ENCODE measurements at places on chromosomes 2 and 18.

DNA sequence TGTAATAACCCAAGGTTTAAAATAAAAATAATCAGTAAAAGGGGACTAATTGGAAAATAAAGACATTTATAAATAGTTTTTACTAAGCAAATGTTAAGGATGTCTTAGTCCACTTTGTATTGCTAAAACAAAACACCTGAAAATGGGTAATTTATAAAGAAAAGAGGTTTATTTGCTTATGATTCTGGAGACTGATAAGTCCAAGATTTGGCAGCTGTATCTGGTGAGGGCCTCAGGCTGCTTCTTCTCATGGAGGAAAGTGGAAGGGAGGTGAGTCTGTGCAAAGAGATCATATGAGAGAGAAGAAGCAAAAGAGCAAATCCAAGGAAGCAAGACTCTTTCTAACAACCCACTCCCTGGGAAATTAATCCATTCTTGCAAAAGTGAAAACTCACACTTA, 299.5 kb downstream of the DSC3 start:
- DNase-seq, result no peak

- no peak for DNase-seq
Observed at GRCh38 chr18:25282896-25283703, 68.9 kb downstream of the ZNF521 start.

- DNase-seq, result no peak
Observed at GRCh38 chr2:144670080-144670479, 150.2 kb upstream of the ZEB2 start.

GRCh38 chr2:67977464-67977863, 85.3 kb downstream of the C1D start:
- no peak for DNase-seq

- DNase-seq, result no peak
Observed at GRCh38 chr2:56333812-56334485, 150.2 kb downstream of the CCDC85A start.

DNA sequence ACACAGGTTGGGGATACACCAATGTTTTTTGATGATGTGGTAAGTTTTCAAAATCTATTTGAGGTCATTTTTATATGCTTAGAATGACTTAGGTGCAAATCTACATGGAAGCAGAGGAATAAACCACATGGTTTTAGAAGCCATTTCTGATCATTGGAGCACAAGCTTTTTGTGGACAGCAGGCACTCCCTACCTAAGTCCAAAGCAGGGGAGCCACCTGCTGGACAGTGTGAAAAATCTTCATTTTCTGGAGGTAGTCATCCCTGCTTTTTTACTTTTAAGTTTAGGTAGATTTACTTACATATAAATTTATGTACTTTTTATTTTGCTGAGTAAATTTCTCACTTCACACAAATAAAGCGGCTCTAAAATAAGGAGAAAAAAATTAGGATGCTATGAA, 323.2 kb downstream of the PLCL1 start:
- no peak for DNase-seq

DNA sequence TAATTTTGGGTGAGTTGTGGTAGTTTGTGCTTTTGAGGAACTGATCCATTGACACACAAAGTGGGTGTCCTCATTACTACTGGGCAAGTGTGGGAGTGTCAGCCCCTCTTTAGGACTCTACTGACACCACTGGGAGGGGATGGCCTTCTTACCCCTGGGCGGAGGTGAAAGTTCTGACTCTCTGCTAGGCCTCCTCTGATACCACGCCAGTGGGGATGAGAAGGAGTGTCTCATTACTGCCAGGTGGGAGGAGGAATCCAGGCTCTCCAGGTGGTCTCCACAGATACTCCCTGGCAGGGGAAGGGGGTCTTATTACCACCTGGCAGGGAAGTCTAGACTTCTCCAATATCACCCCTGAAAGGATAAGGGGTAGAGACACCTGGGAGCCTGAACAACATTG, 9.1 kb downstream of the LCLAT1 start:
- no peak for DNase-seq

DNA sequence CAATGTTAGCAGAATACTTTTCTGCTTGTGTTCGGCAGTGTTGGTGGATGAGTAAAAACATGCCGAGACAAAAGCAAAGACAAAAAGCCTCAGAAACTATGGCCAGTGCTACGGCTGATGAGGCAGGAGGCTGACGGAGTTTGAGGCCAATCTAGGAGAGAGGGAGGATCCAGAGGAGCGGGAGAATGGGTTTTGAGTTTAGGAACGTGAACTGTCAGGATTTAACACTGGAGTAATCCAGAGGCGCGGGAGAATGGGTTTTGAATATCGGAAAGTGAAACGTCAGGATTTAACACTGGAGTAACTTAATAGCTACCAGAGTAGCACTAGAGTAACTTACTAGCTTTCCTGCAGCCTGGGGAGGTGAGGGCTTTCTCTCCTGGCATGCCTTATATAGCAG, 37.4 kb downstream of the LYPD6B start:
- DNase-seq, result no peak

DNA sequence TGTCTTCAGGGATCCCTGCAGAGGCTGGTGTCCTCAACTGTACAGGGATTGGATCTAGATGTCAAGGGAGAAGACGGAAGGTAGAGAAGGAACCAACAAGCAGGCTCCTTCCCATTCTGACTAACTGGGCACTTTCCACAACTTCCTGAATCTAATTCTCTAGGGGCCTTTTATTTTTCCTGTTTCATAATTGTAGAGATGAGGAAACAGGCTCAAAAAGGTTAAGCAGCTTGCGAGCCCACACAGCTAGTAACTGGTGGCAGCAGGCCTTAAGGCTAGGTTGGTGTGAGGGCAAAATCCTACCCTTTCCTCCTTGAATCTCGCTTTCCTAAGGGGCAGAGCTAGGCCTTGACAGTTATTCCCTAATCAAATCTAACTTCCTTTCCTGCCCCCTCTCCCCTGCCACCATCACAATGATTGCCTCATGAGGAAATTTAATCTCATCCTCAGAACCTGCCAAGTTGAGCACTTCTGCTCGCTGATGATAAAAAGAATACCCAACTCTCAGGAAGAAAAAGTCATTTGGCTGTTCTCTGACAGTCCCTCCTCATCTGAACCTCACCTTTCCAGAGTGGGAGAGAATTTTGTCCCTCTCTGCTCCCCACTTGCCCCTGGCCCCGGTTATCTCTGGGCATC, 35.7 kb upstream of the POLE4 start:
- DNase-seq, result no peak

- no peak for DNase-seq
Observed at GRCh38 chr2:148560496-148560895, 84.1 kb upstream of the EPC2 start.

DNA sequence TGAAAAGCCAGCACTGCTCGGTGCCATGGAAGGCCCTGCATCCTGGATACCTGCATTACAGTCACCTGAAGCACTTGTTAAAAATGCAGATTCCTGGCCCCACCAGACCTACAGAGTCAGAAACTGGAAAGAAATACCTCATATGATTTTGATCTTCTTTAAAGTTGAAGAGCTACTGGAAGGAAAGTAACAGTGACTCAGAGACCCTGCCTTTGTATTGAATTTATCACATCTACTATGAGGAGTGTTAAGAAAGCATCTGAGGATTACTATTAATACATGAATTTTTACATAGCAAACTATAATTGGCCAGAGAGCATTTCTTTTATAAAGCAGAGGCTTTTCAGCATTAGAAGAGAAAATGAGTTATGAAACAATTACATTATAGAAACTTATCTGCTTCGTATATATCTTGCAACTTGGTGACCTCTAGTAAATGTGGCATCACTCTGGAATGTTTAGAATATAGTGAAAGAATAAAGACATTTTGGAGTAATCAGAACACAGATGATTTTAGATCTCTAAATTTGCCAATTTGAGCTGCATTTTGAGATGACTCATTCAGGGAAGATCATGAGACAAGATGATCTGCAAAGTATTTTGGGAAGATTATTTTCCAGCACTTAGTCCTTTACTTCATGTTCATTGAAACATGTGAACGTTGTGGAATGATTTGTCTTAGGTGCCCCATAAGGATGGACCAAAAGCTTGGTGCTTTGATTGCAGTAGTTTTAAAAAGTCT, 12.2 kb downstream of the PTPRM start:
- no peak for DNase-seq

DNA sequence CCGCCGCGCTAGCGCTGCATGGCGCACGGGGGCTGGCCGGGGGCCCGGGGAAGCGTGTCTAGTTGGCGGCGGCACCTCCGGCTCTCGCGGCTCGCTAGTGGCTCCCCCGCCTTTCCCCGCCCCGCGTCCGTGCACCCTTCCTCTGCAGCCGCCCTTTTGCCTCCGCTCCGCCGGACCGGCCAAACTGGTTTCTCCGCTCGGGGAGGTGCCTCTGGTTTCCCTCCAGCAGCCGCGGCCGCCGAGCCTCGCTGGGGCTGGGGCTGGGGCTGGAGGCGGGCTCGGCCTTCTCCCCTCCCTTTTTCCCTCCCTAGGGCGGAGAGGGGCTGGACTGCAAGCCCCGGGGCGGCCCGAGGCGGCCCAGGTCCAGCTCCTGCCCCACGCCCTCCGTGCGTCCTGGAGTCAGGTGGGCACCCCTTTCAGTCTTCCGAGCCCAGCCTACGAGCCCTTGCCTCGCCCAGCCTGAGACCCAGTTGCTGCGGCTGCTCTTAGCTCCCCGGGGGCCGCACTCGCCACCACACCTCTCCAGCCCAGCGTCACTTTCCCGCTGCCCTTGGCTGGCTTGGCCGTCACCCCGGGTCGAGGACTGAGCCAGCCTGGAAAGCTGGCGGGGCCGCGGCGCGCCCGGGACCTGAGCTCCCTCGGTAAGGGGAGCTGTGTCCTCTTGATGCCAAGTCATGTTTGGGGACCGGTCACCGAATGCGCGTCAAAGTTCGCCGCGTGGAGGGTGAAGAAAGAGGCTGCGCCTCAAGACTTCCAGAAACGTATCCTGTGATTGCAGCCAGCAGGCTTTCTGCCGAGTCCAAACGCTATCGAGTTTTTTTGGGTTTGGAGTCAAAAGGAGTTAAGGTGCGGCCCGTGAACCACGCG, at the start of gene ATP8B1:
ATP8B1 (minus strand) TSS at position 213 of the 867 bp plus-strand sequence. CDS start 71,508 bp downstream, outside the sequence.
- DNase-seq, result no peak

- DNase-seq, result no peak
Observed at GRCh38 chr2:196487417-196487816, 152.1 kb upstream of the CCDC150 start.

DNA sequence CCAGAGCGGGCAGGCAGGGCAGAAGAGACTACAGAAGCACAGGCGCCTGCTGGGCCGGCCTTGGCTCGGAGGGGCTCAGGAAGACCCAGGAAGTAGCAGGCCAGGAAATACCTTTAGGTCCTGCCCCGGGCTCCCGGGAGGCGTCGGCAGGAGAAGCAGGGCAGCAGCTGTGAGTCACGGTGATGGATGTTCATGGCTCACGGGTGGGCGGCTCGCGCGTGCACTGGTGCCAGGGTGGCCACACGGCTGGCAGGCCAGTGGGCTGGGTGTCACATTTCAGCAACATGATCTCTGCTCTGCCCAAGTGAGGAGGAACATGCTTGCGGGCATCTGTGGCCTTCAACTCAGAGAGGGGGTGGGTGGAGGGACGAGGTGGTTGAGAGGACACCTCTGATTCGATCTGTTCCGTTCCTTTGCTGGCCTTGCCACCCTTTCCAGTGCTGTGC, 139.3 kb downstream of the KLHL29 start:
- DNase-seq, result no peak

DNA sequence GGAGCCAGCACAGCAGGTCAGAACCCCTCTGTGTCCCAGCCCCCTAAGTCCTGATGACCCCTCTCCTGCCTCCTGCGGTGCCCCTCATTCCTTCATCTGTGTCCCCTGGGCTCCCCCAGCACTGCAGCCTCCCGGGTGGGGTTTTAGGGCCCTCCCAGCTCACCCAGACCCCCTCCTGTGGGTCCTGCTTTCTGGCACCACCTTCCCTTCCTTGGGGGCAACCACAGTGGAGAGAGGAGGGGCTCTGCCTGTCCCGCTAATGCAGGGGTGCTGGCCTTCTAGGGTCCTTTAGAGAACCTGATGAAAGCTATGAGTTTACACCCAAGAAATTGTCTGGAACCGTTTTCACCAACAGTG, 42.7 kb upstream of the ALPP start:
- no peak for DNase-seq

DNA sequence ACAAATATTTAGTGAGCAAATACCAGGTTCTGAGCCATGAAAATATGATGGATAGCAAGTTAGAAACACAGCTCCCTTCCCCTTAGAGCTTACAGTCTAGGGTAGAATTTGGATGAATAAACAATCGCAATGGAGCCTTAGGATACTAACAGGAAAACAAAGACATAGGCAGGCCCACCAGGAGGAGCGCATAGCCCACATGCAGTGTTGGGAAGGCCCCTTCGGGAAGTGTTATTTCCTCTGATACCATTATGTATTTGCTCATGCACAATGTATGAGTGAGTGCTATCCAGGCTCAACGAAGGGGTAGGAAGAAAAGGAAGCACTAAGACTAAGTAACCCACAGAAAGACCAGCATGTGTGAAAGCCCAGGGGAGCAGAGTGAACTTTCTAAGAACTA, 54.0 kb downstream of the RAB27B start:
- no peak for DNase-seq

DNA sequence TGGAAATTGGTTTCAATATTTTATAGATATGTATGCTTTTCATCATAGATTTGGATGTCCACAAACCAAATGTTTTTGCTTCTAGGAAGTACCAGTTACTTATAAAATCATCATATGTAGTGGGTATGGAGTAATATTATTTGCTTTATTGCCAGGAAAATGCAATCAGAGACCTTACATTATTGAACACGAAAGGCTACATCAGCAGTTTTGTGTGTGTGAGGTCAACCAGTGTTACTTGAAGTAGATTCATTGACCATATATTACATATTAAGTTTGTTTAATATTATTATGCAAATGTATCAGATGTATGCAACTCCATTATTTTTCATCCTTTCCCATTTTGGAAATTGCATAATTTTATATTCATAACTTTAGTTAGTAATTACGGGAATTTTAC, 219.1 kb upstream of the MMADHC start:
- no peak for DNase-seq

DNA sequence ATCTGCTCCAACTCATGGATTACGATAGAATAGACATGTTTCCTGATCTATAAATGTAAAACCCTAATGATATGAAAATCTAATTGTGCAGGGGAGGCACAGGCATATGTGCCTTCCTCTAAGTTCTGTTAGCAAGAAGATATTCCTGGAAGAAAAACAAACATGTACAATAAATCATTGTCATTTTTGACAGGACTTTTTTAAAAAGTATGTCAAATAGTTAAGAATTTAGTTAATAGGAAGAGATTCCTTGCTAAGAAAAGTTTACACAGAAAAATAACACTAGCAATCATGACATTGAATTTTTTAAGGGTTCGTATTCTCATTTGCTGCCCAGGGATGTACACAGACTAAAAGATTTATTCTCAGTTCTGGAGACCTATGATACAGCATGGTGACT, 15.3 kb upstream of the CREB1 start:
- no peak for DNase-seq

GRCh38 chr2:174117951-174118930, 130.1 kb downstream of the OLA1 start:
- DNase-seq, result no peak

DNA sequence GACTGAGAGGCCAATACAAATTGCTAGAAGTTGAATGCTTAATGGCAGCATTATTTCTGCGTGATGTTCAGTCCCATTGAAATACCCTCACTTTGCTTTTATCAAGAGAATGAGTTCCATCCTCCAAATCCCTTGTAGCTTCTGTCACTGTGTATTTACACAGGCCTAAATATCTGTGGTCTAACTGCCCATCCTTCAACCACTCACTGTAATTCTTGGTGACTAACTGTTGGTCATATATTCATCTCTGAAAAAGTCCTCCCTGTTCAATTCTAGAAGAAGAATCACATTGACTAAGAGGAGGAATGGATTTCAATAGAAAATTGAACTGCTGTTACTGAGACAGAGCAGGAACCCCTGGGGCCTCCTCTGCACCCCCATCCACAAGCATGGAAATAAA, 74.2 kb upstream of the L3MBTL4 start:
- DNase-seq, result no peak

- DNase-seq, result no peak
Observed at GRCh38 chr2:64967601-64968000, 21.6 kb upstream of the SLC1A4 start.

All from stimulated activated CD8-positive, alpha-beta memory T cell treated with anti-CD3 and anti-CD28 coated beads, Interleukin-7, amount 100 ng/mL, for 1 hour (primary cell).